SJSA1 (cell line): ENCODE measurements at places on chromosomes 1 and 21. TPM values are rescaled to one million over a fixed set of nuclear protein-coding genes. Genes with fewer than 3 reads are reported as not detected.

Gene CR1L
- not detected in 2 replicates for total RNA-seq

GRCh38 chr1:181095763-181096184 is 7.3 kb downstream of the IER5 start:
- no peak for DNase-seq

GRCh38 chr1:113975211-113975895 is 3.9 kb upstream of the OLFML3 start:
- peak; percentile 75 for DNase-seq

DNA sequence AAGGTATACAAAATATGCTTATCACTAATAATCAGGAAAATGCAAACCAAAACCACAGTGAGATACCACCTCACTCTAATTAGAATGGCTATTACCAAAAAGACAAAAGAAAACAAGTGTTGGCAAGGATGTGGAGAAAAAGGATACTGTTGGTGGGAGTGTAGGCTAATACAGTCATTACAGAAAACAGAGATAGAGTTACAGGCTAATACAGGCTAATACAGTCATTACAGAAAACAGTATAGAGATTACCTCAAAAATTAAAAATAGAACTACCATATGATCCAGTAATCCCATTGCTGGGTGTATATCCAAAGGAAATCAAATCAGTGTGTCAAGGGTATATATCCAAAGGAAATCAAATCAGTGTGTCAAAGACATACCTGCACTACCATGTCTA is 238.4 kb downstream of the PLPP3 start:
- DNase-seq: no peak
